ENCODE measurements at places on chromosomes 4 and X.

DNA sequence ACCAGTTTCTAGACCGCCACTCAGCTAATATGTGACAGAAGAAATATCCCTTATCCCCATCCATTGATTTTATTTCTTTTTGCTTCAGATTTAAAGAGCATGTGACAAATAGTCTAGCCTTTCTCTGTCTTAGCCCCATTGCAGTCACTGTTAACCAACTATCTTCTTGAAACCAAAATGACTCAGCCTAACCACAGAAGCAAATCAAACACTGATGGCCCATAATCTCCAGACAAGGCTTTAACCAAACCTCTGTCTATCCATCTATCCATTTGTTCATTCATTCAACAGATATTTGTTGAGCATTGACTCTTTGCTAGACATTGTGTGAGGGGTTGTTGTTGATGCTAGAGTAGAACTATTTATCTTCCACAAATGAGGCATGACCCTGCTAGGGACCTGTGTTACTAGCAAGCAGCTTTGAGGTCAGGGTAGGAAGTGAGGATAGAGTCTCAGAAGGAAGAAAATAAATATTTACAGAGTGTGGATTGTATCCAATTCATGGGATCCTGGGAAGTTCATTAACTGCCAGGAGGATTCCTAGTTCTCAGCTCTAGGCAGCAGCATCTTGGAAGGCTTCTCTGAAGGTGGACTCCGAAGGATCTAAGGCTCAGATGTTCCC lies 22.5 kb downstream of the HNRNPH2 start:
- no peak for DNase-seq

- no peak for DNase-seq
These were observed 43.1 kb downstream of the ZGRF1 start for GRCh38 chr4:112593438-112594133.

- no peak for DNase-seq
These were observed 280.6 kb downstream of the PPP3CA start for GRCh38 chr4:101066626-101067170.

DNA sequence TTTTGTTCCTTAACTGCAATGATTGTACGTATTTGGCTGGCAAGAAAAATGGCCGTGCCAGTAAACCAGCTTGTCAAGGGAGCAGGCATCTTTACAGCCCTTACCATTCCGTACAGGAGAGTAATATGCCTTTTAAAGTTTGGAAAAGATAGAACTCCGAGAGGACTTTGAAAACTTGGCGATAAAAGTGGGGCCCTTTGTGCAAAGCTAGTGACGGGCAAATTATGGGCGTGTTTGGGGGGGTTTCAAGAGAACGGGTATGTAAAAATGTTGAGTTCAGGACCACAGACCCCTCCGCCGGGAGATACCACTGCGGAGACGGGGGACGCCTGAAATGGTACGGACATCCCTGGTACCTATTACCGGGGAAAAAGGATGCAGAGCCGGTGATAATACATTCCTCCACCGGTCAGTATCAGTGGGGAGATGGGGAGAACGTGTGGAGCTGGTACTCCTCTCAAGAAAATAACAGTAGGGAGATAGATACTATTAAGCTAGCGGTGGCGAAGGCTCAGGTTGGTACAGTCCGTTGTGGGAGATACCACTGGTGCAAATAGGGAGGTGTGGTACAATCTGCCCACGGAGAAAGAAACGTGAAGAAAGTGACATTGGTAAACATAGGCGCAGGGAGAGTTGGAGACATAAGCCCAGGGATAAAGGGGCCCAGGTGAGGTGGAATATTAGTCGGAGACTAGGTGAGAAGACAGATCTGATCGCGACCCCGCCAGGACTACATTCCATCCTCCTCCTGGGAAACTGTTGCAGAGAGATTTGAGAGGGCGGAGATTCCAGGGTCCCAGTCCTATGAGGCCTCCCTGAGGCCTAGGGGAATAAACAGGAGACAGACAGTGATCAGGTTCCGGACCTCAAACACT lies 14.5 kb downstream of the SPACA5 start:
- DNase-seq = peak; percentile 73

DNA sequence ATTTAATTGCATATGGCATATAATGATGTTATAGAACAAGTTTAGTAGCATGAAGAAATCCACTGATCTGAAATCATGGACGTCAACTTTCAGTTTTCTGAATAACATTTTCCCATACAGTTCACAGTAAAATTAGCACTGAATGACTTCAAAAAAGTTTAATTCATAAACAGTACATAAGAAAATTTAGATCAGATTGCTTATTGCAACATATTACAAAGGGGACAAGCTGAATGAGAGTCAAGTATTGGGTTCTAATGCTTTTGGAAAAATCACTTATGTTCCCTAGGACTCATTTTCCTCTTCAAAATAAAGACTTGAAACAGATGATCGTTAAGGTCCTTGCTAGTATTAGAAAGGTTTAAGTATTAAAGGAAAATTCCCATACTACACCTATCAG lies 898.3 kb upstream of the INTU start:
- DNase-seq = no peak

GRCh38 chrX:11665168-11666111 lies at the start of gene ARHGAP6:
ARHGAP6 (minus strand) TSS chrX:11665920; CDS start chrX:11664828, 1,092 bp downstream.
- no peak for DNase-seq

- no peak for DNase-seq
These were observed 311.3 kb downstream of the PCDH19 start for GRCh38 chrX:100098660-100099375.

DNA sequence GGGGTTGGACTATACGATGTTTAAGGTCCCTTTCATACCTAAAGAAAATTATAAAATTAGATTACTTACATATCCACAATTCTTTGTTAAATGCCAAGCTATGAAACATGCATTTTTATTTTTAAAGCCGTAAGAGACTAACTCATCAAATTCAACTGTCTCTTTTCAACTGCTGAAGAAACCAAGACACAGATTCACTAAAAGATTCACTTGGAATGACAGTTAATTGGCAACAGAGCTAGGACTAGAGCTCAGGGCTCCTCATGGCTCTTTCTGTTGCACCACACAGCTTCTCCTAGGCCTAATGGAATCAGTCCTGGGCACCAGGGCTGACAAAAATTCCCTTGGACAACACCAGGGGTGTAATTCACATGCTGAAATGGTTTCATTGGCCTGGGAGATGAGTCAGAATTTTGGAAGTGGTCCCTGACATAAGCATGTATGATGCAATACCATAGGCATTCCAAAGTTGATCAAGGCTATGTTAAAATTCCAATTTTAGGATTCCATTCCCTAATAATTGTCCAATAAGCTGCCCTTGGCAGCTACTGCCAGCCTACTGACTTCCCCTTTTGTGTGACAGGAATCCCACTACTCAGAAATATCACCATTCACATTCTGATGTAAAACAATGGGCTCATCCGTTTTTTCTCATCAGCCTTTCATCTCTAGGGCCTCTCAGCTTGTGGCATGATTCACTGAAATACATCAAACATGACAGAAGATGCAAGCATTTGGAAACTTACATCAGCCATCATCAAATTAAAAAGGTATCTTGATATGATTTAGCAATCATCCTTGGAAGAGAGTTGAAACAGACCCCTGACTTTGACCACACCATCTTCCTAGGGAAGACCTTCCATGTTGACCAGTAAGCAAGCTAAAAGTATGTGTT lies 54.2 kb downstream of the PLAC1 start:
- no peak for DNase-seq

DNA sequence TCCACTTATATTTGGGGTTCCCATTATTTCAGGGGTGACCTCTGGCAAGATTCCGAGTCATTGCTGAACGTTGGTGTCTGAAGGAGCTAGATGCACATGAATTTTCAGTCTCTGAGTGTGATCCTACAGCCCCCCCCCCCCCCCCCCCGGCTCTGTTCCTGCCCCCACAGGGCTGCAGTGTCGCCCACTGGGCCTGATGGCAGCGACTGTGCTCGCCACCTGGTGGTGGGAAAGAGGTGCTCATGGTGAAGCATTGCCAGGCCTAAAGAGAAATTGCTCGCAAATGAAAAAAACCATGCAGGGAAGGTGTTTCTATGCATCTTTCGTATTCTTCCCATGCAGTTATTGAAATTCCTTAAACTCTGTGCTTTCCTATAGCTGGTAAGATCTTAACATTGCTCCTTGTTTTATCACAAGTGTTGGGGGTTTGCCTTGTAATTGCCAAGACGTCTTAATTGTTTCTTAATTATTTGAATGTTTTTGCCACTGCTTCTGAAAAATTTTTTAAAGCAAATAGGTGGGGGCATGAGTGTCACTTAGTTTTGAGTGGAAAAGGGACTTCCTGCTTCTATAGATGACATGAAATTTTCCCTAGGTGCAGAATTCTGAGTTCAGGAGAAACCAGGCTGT lies 63.2 kb downstream of the CLDN22 start:
- DNase-seq = peak; percentile 8

GRCh38 chr4:128718768-128719167 lies 90.7 kb upstream of the JADE1 start:
- no peak for DNase-seq

DNA sequence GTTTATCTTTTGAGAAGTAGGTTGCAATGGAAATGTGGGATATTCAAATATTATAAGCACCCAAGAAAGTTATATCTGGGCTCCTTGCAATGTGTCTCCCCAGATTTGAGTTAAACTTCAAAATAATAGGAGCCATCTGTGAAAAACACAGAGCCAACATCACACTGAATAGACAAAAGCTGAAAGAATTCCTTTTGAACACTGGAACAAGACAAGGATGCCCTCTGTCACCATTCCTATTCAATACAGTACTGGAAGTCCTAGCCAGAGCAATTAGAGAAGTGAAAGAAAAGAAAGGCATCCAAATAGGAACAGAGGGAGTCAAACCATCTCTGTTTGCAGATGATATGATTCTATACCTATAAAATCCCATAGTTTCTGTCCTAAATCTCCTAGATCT lies 114.3 kb upstream of the IL1RAPL1 start:
- DNase-seq = no peak

GRCh38 chr4:150799207-150799606 lies 215.9 kb downstream of the LRBA start:
- DNase-seq = no peak

GRCh38 chr4:27318740-27319139 lies 458.1 kb downstream of the STIM2 start:
- DNase-seq = no peak

DNA sequence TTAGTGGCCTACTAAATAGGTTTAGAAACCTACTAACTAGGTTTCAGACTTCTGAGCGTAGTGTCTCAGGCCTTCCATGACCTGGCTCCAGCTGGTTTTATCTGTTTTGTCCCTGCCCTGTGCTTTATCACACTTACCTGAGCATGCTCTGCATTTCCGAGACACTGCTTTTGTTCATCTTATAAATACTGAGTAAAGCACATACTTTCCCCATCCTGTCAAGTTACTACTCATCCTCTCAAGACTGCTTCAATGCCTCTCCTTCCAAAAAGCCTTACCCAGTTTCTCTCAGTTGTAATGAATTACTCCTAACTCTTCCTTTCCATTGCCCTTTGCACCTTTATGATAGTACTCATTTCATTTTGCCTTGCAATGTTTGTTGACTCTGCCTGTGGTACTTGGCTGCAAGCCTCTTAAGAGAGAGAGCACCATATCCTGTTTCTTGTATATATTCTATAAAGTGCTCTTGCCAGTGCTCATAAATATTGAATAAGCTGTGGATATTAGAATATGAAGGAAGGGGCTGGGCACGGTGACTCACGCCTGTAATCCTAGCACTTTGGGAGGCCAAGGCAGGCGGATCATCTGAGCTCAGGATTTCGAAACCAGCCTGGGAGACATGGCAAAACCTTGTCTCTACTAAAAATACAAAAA lies 34.4 kb downstream of the SLAIN2 start:
- no peak for DNase-seq

GRCh38 chr4:103118166-103118565 lies 18.5 kb upstream of the BDH2 start:
- no peak for DNase-seq

DNA sequence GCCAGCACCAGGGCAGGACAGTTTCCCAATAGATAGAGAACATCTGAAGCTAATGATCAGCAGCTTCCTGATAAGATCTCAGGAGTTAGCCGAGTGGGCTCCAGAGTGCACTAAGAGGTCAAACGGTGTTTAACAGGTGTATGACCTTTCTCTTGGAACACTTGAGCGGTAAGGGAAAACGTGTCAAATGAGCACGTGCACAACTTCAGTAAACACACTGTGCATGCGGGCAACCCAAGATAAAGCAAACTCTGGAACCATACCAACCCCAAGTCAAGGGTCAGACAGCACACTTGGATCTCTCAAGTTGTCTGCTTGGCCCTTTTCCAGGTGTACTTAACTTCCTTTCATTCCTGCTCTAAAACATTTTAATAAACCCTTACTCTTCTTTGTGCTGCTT lies 1941.5 kb upstream of the PCDH10 start:
- no peak for DNase-seq

DNA sequence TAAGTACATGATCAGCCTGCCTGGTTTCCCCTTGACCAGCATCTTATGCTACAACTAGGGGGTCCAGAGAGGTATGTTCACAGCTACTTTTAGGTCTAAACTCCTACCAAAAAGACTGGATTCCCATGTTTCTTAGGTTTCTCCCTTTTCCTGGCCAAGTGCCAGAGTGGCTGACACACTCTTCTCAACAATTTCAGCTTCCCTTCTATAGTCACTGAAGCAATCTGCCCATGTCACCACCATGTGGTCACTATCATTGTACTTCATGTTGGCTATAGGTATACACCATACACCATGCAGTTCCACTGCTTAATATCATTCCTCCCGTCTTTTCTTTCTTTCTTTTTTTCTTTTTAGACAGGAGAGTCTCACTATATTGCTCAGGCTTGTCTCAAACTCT lies 66.9 kb downstream of the KLHL13 start:
- DNase-seq = no peak

DNA sequence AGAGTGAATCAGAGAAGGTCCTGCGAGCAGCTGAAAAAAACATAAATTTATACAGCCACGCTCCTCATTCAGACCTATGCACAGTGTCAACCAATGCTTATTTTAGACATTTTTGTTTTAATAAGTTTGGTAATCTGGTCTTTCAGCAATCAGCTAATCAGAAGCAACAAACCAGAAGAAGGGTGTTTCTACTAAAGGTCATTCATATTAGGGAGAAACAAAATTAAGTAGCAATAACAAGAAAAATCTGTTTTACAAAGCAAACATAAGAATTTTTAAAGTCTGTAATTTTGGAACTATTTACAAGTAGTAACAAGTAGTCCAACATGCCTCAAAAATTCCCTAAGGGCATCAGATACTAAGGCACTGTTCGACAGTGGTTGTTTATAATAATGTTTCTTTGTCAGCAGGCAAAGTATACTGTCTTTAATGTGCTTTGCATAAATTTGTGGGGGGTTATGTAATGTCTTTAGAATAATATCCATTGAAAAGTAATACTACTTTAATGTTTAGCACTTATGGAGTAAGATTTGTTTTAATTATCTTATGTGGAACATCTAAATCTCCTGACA lies 82.8 kb downstream of the PHOX2B start:
- no peak for DNase-seq

GRCh38 chr4:104365618-104366017 lies 129.1 kb downstream of the CXXC4 start:
- no peak for DNase-seq

- no peak for DNase-seq
These were observed 28.9 kb downstream of the LNX1 start for GRCh38 chr4:53562409-53562808.

Measured in NCI-H1694 (cell line).